Naive thymus-derived CD4-positive, alpha-beta T cell (primary cell): ENCODE measurements at places on chromosomes 6 and 20. TPM values are rescaled to one million over a fixed set of nuclear protein-coding genes. Genes with fewer than 3 reads are reported as not detected.

Gene CD24
- total RNA-seq, result 0.73 TPM

Gene HAO1
- not detected for total RNA-seq

Gene ZNF391
- total RNA-seq, result 5.0 TPM

DNA sequence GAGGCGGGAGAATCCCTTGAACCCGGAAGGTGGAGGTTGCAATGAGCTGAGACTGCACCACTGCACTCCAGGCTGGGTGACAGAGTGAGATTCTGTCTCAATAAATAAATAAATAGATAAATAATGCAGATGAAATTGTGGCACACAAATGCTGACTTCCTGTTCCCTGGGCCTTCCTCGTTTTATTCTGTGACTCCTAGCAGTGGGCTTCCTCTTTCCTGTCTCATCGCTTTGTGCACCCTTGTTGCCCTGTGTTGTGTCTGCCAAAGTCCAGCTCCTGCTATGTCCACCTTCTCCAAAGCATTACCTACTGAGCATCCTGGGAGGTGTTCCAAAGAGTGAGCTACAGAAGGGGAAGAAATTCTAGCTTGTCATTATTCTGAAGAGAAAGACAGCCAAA, 100.2 kb upstream of the TIAM2 start:
- H3K36me3 ChIP-seq, result peaks cover 10% of the 10 kb centered on the region
- H3K27ac ChIP-seq, result no peak overlapping the region
- no peak overlapping the region for H3K4me3 ChIP-seq
- no peaks in the 10 kb centered on the region for H3K4me1 ChIP-seq
- DNase-seq, result no peak
- no peaks in the 10 kb centered on the region for H3K27me3 ChIP-seq

DNA sequence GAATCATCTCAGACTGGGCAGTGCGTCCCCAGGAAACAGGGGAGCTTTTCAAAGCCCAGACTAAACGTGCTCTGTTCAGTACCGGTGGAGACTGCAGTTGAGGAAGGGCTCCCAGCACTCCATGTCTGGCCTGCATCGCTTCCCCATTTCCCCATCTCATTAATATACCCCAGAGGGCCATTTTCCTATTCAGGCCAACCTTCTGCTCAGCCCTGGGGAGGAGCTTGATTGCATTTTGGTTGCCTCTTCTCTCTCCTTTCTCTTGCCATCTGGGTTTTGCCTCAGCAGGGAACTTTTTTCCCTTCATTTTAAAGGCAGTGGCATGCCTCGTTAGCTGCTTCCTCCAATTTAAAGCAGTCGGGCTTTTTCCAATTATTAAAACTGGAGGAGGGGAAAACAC, 394.3 kb upstream of the SOX4 start:
- peaks cover 32% of the 10 kb centered on the region for H3K36me3 ChIP-seq
- no peaks in the 10 kb centered on the region for H3K4me1 ChIP-seq
- H3K27me3 ChIP-seq, result no peaks in the 10 kb centered on the region
- no peak for DNase-seq
- H3K27ac ChIP-seq, result no peak overlapping the region
- no peak overlapping the region for H3K4me3 ChIP-seq

- DNase-seq, result no peak
- no peaks in the 10 kb centered on the region for H3K27me3 ChIP-seq
- H3K4me3 ChIP-seq, result no peak overlapping the region
- H3K27ac ChIP-seq, result no peak overlapping the region
- H3K4me1 ChIP-seq, result no peaks in the 10 kb centered on the region
- peaks cover 3% of the 10 kb centered on the region for H3K36me3 ChIP-seq
Observed at GRCh38 chr6:41588111-41588510, 41.9 kb downstream of the FOXP4 start.

DNA sequence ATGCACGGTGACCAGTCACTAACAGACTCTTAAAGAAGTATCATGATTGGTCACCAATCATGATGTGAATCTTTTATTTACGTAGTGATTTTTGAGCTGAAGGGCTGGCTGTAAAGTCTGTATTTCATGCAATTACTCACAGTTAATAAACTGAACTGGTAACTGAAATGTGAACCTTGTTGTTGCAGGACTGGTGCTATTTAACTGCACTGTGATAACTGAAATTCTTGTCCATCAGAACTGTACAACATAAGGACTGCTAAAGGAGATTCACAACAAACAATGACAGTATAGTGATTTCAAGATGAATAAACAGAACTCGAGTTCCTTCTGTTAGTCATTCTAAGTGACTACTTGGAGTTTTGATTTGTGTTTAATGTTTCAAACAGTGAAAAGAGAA, 316.6 kb downstream of the TPBG start:
- no peaks in the 10 kb centered on the region for H3K4me1 ChIP-seq
- no peaks in the 10 kb centered on the region for H3K27me3 ChIP-seq
- no peak overlapping the region for H3K27ac ChIP-seq

GRCh38 chr20:33008336-33009213, 1.1 kb downstream of the BPIFB2 start:
- H3K36me3 ChIP-seq, result no peaks in the 10 kb centered on the region
- no peak overlapping the region for H3K4me3 ChIP-seq
- H3K4me1 ChIP-seq, result peaks cover 13% of the 10 kb centered on the region

- no peak overlapping the region for H3K27ac ChIP-seq
- no peak overlapping the region for H3K4me3 ChIP-seq
- H3K36me3 ChIP-seq, result no peaks in the 10 kb centered on the region
Observed at GRCh38 chr6:10756085-10756484, 8.5 kb downstream of the TMEM14B start.

Gene NKX2-4
- not detected for total RNA-seq

DNA sequence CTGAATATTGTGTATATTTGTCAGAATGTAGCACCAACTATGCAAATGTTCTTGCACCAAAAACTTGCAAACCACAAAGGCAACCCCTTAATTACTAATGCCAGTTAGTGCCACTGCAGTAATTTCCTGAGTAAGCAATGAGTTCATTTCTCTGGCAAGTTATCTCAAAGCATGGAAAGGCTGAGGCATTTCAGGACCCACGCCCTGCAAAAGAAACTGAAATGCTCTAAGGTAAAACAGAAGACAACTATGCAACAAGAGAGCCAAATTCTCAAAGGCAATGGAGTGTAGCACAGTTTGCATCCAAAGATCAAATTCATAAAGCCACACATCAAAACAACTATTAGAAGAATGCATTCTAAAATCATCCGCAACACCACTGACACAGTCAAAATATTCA, 994.4 kb downstream of the EYS start:
- no peak overlapping the region for H3K4me3 ChIP-seq
- H3K4me1 ChIP-seq, result no peaks in the 10 kb centered on the region
- H3K27me3 ChIP-seq, result no peaks in the 10 kb centered on the region
- no peak for DNase-seq
- no peak overlapping the region for H3K27ac ChIP-seq

Gene TSHZ2
- 78.8 TPM for total RNA-seq

DNA sequence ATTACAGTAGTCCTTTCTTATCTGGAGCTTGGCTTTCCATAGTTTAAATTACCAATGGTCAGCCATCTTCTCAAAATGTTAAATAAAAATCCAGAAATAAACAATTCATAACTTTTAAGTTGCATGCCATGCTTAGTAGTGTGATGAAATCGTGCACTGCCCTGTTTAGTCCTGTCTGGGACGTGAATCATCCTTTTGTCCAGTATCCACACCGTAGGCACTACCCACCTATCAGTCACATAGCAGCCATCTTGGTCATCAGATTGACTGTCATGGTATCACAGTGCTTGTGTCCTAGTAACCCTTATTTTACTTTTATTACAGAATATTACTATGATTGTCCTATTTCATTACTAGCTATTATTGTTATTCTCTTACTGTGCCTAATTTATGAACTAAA, 924.1 kb downstream of the EYS start:
- no peak overlapping the region for H3K4me3 ChIP-seq
- H3K27me3 ChIP-seq, result no peaks in the 10 kb centered on the region
- no peak for DNase-seq
- H3K36me3 ChIP-seq, result no peaks in the 10 kb centered on the region
- H3K4me1 ChIP-seq, result no peaks in the 10 kb centered on the region

- no peaks in the 10 kb centered on the region for H3K36me3 ChIP-seq
- H3K4me3 ChIP-seq, result no peak overlapping the region
- no peaks in the 10 kb centered on the region for H3K4me1 ChIP-seq
- no peaks in the 10 kb centered on the region for H3K27me3 ChIP-seq
Observed at GRCh38 chr20:56449459-56449858, 19.0 kb upstream of the RTF2 start.

- H3K36me3 ChIP-seq, result no peaks in the 10 kb centered on the region
- no peak overlapping the region for H3K4me3 ChIP-seq
- no peaks in the 10 kb centered on the region for H3K27me3 ChIP-seq
- DNase-seq, result no peak
- H3K27ac ChIP-seq, result no peak overlapping the region
- H3K4me1 ChIP-seq, result no peaks in the 10 kb centered on the region
Observed at GRCh38 chr6:70257768-70258273, 45.1 kb downstream of the COL9A1 start.

DNA sequence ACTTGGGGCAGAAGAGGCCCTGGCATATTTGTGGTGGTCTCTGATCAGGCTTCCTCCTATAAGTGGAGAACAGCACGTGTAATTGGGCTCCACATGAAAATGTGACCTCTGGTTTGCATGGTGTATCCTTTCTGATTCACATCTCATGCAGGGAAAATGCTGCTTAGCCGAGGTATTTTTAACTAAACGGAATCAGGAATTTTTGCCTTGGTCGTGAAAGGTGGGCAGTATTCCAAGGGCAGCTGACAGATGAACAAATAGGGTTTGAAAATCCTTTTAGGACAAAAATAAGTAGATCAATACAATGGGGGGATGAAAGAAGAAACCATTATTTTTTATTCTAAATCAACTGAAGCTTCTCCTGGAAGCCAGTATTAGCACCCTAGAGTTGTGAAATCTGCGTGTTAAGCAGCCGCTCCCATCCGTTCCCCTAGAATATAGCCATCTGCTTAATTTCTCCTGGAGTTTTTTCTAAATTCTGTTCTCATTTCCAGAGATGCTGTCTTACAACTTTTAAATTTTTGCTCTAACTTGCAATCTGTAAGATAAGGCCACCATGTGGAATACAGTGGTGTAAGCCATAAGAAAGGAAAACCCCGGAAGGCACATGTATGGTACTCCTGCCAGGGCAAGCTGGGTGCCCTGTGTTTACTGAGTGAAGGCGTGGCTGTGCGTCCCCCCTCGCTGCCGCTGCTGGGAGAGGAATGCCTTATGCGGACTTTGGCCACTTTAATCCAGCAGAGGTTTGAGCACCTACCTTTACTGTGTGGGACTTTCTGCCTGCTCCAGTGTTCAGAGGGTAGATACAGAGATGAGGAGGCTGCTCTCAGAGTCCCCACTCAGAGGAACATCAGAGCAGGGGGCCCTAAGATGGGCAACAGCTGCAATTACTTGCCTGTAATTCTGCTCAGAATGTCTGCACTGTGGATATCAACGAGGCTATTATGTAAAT, 52.4 kb downstream of the SYNJ2 start:
- no peaks in the 10 kb centered on the region for H3K27me3 ChIP-seq
- no peaks in the 10 kb centered on the region for H3K36me3 ChIP-seq
- no peak overlapping the region for H3K4me3 ChIP-seq
- H3K27ac ChIP-seq, result no peak overlapping the region

- no peak for DNase-seq
- H3K27me3 ChIP-seq, result no peaks in the 10 kb centered on the region
- no peak overlapping the region for H3K4me3 ChIP-seq
- no peak overlapping the region for H3K27ac ChIP-seq
Observed at GRCh38 chr6:26185802-26186201, 98.6 kb downstream of the HFE start.

Gene SLC26A8
- not detected in 2 replicates for total RNA-seq

Gene SGK2
- total RNA-seq, result 2.6 TPM

- H3K4me3 ChIP-seq, result no peak overlapping the region
- DNase-seq, result no peak
- H3K27ac ChIP-seq, result no peak overlapping the region
- H3K36me3 ChIP-seq, result no peaks in the 10 kb centered on the region
- peaks cover 6% of the 10 kb centered on the region for H3K4me1 ChIP-seq
- no peaks in the 10 kb centered on the region for H3K27me3 ChIP-seq
Observed at GRCh38 chr20:62412194-62413024, 5.3 kb upstream of the CABLES2 start.

GRCh38 chr6:131592935-131593334, 19.9 kb downstream of the ARG1 start:
- DNase-seq, result no peak
- H3K4me3 ChIP-seq, result no peak overlapping the region
- no peaks in the 10 kb centered on the region for H3K4me1 ChIP-seq
- peaks cover 82% of the 10 kb centered on the region for H3K36me3 ChIP-seq

- no peaks in the 10 kb centered on the region for H3K36me3 ChIP-seq
- no peak for DNase-seq
- peaks cover 3% of the 10 kb centered on the region for H3K27me3 ChIP-seq
- no peak overlapping the region for H3K4me3 ChIP-seq
Observed at GRCh38 chr6:83708546-83708969, 343 bp downstream of the SNAP91 start.

DNA sequence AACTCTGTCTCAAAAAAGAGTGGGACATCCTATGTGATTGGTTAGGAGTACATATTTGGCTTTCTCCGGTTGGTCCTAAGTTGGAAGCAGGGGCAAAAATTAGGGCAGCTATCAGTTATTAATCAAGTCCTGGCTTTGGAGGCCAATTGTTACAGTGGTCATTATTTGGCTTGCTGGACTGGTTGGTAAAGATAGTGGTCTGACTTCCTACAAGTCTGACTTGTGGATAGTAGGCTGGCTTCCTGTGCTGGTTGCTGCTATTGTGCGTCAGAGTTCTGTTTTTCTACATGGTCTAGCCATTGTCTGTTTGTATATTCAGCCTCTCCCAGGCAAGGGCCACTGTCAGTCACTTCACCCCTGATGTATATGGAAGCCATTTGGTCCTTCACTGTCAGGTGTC, 7.0 kb downstream of the ACOT8 start:
- H3K4me1 ChIP-seq, result no peaks in the 10 kb centered on the region
- H3K36me3 ChIP-seq, result peaks cover 74% of the 10 kb centered on the region
- no peak for DNase-seq
- no peak overlapping the region for H3K27ac ChIP-seq

GRCh38 chr6:50845499-50846143, 26.9 kb downstream of the TFAP2B start:
- H3K27ac ChIP-seq, result no peak overlapping the region
- no peaks in the 10 kb centered on the region for H3K4me1 ChIP-seq
- H3K27me3 ChIP-seq, result peaks cover 16% of the 10 kb centered on the region
- DNase-seq, result no peak
- H3K36me3 ChIP-seq, result no peaks in the 10 kb centered on the region

GRCh38 chr6:98880486-98880885, 46.1 kb downstream of the POU3F2 start:
- H3K4me3 ChIP-seq, result no peak overlapping the region
- no peaks in the 10 kb centered on the region for H3K4me1 ChIP-seq
- H3K36me3 ChIP-seq, result no peaks in the 10 kb centered on the region

Gene PERP
- total RNA-seq, result 5.5 and 5.9 TPM in 2 replicates

GRCh38 chr20:7585126-7585679, 355.1 kb downstream of the HAO1 start:
- H3K36me3 ChIP-seq, result no peaks in the 10 kb centered on the region
- H3K4me1 ChIP-seq, result no peaks in the 10 kb centered on the region
- no peaks in the 10 kb centered on the region for H3K27me3 ChIP-seq
- H3K4me3 ChIP-seq, result no peak overlapping the region
- no peak for DNase-seq

DNA sequence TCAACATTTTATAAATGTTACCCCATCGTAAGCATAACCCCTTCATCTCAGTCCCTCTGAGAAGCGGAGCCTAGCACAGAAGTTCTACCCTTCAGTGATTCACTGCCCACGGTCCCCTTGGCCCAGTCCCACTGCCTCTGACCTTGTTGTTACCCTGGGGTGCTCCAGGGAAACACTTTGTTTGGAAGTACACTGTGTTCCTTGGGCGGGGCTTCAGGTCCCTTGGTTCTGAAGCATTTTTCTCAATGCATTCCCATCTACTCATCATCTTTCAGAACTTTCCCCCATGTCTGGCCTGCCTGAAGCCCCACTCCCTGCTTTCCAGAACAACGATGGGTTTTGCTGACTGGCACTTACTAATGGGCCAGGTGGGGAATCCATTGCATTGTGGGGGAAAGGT, 296.2 kb downstream of the FOXA2 start:
- H3K27me3 ChIP-seq, result no peaks in the 10 kb centered on the region
- DNase-seq, result no peak
- H3K4me1 ChIP-seq, result no peaks in the 10 kb centered on the region
- H3K4me3 ChIP-seq, result no peak overlapping the region
- no peak overlapping the region for H3K27ac ChIP-seq
